NCI-H510A (cell line): ENCODE measurements at places on chromosomes 16 and 17.

DNA sequence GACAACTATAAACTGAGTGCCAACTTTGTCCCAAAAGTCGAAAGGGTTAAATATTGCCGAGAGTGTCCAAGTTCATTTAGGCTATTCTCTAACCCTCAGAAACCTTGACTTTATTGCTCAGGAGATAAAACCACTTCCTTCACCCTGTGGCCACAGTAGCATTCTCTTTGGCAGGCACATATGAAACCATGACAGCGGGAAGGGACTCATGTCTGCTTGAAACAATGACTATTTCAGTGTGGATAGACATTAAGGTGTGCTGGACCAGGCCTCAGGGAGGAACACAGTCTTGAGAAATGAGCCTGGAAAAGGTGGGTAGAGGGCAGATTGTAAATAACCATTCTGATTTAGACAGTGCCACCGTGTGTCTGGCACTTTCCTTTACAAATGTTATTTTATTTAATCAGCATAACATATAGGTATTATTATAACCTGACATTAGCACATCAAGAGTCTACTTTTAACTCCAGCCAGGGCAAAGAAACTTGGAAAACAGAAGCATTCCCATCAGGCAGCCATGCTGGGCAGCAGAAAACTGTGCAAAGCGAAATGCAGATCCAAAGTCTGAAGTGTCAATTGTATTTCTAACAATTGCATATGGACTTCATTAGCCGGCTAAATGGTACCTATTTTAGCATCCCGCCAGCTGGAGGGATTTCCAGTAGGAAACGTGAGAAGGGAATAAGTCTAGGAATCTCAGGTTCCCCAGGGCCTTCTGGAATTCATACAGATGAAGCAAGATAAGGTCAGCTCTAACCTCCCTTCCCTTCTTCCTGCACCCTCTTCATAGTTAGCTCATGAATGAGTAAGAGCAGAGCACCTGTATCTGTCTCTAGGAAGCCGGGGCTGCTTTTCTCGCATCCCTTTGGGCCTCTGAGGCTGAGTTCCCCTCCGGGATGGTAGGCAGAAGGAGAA is 212.8 kb upstream of the ELAC2 start:
- no peak for DNase-seq

DNA sequence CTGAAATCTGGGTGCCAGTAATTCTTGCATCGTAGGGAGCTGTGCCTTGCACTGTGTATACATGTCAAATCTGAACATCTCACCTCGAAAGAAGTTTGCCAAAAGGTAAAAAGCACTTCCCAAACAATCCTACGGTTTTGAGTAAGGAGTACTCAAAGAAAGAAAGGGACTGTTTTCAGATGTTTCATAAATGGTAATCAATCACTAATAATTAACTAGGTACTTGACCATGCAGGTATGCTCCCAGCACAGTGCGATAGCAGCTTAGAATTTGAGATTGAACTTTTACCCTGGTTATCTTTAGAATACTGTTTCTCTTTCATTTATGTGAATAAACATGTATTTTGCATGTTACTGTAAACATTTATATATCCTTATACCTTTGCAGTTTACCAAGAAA is 39.0 kb downstream of the PRKCA start:
- no peak for DNase-seq

- no peak for DNase-seq
These were observed 151.5 kb downstream of the CEP112 start for GRCh38 chr17:66040402-66040801.

- no peak for DNase-seq
These were observed 42.9 kb downstream of the TBC1D16 start for GRCh38 chr17:79992649-79993389.

GRCh38 chr16:67040906-67041305 is 12.0 kb downstream of the CBFB start:
- no peak for DNase-seq

DNA sequence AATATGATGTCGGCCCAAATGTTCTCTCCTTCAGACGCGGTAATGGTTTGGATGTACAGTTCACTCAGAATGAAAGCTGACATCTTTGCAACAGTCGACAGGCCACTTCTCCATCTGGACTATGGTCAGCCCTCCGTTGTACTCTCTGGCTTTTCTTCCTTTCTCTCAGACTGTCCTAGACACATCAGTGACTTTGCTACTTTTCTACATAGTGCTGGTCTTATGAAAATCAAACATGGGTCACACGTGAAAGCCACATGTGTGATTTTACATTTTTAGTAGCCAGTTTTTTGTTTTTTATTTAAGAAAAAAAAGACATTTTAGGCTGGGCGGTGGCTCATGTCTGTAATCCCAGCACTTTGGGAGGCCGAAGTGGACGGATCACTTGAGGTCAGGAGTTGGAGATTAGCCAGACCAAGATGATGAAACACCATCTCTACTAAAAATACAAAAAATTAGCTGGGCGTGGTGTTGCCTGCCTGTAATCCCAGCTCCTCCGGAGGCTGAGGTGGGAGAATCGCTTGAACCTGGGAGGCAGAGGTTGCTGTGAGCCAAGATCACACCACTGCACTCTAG is 644.1 kb downstream of the KCNJ2 start:
- DNase-seq = no peak

DNA sequence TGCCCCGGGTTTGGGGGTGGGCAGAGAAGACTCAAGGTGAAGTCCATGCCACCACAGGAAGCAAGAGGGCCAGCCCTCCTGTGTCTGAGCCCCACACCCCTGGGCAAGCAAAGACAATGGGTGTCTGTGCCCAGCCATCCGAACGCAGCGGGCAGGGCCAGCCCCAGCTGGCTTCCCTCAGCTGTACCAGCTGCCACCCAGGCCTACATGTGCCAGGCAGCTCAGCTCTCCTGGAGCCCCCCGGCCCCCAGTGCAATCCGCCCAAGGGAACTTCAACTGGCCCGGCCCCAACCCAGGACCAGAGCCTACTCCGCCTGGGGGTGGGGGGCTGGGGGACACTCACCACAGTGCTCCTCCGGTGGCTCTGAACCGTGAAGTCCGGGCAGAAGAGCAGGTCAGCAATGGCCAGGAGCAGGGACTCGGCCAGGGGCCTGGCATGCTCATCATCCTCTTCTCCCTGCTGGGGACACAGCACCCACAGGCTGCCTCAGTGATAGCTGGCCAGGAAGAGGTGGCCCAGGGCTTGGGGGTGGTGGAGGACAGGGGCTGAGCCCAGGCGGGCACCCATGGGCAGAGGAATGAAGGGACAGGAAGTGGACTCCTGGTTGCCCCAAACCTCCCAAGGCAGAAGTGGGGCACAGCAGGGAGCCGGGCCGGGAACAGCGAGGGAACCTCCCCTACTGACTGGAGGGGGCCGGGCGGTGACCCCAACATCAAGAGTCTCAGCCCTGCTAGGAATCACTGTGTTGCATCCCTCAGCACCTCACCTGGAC is 9.8 kb downstream of the HID1 start:
- DNase-seq = no peak

- DNase-seq = peak; percentile 48
These were observed 21.5 kb downstream of the TMEM235 start for GRCh38 chr17:78252701-78253635.

GRCh38 chr17:78438271-78438691 is 59.8 kb downstream of the PGS1 start:
- DNase-seq = no peak

DNA sequence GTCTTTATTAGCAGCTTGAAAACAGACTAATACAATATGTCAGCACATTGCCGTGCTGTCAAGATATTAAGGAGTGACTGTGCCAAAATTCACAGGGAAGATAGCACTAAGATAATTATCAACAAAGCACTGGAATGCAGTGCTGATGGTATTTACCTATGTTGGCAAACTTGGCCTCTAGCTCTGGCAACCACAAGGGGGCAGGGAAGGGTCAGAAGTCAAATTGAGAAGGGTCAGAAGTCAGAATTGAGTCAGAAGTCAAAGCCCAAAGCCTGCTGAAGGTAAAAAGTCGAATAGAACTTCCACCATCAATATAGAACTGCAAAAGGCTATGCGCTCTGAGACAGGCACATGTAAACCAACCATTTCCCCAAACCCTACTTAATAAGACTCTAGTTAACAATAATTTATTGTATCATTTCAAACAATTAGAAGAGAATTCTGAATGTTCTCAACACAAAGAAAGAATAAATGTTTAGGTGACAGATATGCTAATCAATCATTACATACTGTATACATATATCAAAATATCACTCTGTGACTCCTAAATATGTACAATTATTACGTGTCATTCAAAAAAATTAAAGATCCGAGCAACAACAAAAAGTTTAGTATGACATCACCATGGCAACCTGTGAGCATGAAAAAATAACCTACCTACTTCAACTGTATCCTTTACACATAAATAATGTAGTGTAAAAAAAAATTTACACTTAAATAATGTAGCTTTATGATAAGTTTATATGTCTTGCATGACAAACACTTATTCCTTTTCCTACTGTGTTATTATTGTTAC is 916.1 kb downstream of the KCNJ2 start:
- DNase-seq = no peak

- DNase-seq = no peak
These were observed 58.8 kb upstream of the GSE1 start for GRCh38 chr16:85554114-85554888.

- DNase-seq = no peak
These were observed 222.6 kb upstream of the CPHXL start for GRCh38 chr16:75948886-75949285.

GRCh38 chr17:17402558-17402957 is 74.2 kb upstream of the MED9 start:
- DNase-seq = no peak

- no peak for DNase-seq
These were observed 376.3 kb downstream of the CNTNAP4 start for GRCh38 chr16:76653390-76654026.

GRCh38 chr17:39551879-39552278 is 55.8 kb downstream of the NEUROD2 start:
- DNase-seq = no peak

DNA sequence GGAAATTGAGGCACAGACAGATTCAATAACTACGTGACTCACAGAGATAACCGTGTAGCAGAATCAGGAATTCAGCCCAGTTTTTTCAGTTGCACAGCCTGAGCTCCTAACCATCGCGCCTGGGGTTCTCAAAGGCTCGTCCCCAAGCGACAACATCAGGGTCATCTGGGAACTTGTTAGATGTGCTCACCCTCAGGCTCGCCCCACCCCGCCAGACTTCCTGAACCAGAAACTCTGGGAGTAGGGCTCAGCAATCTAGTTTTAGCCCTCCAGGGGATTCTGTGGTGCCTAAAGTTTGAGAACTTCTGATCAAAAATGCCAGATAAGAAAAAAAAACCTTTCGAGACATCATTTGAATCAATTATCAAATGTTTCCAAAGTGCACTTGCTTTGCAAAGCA is 559.8 kb downstream of the WWOX start:
- no peak for DNase-seq

DNA sequence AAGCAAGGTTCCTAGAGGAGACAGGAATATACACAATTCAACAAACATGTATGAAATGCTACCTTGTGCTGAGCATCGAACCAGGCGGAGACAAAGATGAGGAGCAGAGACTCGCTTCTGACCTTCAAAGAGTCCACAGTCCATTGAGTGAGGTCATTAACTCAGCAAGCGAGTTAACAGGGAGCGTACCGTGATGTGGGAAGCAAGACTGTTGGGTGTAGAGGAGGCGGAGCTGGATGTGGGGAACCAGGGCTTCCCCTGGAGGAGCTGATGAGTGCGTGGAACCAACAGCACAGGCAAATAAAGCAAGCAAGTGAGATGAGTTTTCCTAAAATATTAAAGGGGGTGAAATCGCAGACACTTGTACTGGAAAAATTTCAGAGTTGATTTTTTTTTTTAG is 65.0 kb downstream of the NXN start:
- no peak for DNase-seq

- no peak for DNase-seq
These were observed 253.4 kb upstream of the RPL38 start for GRCh38 chr17:73949903-73950592.

DNA sequence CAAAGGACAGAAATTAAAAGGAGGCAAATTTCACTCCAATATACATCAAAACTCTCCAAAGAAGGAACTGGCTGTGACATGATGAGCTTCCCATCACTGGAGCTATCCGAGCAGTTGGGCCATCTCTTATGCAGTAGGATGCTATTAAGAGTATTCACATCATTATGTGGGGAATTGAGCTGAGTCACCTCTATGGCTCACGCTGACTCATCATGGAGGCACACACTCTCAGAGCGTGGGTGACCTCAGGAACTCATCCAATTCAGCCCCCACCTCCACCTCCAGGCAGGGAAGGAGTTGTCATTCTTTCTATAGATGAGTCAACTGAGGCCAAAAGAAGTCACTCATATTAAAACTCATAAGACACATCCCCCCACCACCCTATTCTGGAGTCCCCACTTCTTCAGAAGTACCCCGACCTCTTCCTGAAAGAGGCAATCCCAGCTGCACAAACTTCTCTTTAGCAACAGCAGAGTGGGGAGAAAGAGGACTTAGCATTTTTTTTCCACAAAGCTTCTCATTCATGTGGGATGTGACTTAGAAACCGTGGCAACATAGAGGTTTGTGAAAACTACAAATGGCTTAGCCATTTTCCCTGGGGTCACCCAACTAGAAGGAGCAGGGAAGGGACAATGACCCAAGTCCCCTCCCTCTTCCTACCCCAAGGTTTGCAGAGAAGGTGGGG is 32.5 kb downstream of the ABCC12 start:
- DNase-seq = no peak

DNA sequence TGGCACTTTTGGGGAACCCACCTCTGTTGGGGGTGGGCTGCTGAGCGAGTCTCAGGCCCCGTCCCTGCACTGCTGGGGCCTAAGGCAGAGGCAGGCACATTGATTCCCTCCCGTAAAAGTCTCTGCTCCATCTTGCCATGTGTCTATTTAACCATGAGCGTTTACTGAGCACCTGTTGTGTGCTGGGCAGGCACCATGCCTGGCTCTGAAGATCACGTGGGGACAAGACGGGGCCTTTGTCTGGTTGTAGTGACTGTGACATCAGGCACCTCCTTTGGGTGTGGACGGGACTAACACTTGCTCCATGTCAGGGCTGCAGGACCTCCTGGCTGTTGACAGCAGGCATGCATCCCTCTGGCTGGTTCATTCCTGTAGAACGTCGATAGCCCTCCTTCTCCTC is 204.7 kb upstream of the CIBAR2 start:
- DNase-seq = no peak

DNA sequence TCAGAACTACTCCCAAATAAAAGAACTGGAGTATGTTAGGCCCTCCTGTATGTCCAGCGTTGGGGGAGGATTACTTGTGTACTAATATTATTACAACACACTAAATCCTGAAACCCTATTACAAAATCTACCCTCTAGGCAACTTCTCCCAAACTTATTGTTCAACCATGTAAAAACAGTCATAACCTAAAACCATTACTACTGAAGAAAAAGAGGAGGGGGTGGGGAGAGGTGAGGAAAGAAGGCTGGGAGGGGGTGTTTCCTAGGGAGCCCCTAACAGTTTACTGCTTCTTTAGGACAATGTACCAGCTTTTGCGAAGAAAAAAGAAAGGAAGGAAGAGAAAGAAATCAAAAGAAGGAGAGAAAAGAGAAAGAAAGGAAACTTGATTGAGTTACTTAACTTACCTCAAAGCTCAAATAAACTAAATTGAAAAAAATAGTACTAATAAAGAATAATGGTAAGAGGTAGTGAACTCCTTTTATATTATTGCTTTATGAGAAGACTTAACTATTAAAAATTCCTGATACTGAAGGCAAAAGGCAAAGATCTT is 2.3 kb downstream of the SALL1 start:
- DNase-seq = no peak

- DNase-seq = peak; percentile 68
These were observed 81.0 kb downstream of the TMEM100 start for GRCh38 chr17:55641676-55642081.
